ENCODE measurements at places on chromosomes 7 and 10.

DNA sequence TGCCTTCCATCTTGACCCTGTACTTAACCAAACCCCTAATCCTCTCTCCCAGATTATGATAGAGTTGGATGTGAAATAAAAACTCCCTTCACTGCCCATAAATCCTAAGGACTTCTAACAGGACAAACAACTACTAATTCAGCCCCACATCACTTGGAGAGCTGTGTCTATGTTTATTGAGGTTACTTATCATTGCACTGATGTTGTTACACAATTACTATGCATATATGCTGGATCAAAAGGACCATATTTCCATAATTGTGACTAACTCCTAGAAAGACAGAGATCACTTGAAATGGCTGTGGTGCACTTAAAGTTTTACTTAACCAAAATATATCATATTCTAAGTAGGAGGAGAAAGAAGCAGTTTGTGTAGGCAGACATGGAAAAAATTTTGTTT is 144.9 kb upstream of the AGK start:
- no peak for DNase-seq

DNA sequence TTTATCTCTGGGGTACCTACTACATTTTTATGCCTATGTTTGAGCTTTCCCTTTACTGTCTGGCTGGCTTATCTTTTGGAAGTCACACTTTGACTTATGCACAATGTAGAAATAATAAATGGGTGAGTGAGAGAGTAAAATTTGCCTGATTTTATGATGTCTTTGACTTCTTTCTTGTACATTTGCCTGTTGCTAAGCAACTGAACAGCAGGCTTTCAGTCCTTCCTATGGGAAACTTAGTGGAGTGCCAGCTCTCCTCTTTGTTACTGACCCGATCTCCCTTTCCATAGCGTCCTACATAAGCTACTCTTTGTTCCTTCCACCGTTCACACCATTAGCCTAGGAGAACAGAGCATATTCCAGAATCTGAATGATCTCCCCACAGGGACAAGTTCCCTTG is 4.2 kb downstream of the TAS2R60 start:
- DNase-seq: no peak

- no peak for DNase-seq
Measured at GRCh38 chr7:1419310-1419634, 40.0 kb downstream of the MICALL2 start.

DNA sequence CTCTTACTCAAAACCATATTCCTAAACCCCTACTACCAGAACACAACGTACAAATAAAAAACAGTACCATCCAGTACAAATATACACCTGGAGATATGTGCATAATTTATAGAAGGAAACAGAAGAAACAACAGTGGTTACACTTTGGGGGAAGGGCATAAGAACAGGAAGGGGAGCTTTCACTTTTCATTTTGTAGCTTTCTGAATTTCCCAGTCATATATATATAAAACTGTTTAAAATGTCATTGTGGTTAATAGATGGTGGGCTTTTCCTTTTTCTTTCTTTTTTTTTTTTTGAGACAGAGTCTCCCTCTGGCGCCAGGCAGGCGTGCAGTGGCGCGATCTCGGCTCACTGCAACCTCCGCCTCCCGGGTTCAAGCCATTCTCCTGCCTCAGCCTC is 47.2 kb downstream of the MALSU1 start:
- no peak for DNase-seq

GRCh38 chr10:120387326-120387725 is 69.7 kb upstream of the PLPP4 start:
- no peak for DNase-seq

DNA sequence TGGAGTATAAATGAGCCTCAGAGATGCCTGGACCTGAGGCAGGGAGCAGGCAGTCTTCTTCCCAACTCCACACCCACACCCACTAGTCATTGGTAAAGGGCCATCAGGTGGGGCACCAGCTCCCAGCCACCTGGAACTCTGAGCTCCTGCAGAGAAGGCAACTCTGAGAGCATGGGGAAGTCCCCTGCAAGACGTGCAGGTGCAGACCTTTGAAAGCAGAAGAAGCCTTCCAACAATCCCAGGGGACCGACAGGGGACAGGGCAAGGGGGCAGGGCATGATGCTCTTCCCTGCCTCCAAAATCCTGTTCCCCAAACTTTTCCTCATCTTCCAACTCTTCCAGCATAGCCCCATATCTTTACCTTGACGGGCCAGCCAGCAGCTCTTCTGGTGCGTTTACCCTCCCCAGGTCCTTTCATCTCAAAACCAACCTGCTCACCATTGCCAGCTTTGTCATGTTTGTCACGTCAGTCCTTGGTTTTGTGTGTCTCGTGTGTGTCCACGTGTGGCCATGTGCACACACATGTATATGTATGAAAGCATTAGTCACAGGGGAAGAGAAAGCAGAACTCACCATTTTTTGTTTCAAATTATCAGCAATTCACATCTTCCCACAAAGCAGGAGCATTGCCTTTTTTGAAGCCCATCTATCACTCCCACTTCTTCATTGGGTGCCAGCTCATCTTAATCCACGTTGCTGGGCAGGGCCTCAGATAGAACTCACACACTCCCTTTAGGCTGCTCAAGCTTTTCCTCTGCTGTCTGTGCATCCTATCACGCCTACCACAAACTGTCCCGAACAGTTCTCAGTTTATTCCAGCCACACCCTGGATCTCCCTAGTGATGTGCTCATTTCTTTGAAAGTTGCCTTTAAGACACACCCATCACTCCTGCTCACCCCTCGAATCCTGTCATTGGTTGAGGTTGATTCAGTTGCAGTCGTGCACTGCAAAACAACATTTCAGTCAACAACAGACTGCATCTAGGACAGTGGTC is 41.0 kb upstream of the AMPH start:
- no peak for DNase-seq

GRCh38 chr7:44767912-44768627 is 19.4 kb downstream of the ZMIZ2 start:
- DNase-seq: no peak

DNA sequence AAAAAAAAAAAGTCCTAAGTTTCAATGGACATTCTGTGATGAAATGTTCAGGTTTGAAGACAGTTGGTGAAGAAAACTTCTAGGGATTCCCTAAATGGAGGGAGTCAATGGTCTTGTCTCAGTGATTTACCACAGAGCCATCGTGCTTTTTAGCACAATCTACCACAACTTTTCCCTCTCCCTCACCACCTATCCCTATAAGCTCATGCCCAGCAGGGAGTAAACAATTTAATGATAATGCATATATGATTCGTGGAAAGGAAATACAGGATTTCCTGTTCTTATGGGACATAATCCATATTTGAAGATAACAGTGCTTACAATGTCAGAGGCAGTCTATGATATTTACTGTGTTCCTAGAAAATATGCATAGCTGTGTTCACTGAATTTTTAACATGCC is 38.4 kb upstream of the CD36 start:
- no peak for DNase-seq

DNA sequence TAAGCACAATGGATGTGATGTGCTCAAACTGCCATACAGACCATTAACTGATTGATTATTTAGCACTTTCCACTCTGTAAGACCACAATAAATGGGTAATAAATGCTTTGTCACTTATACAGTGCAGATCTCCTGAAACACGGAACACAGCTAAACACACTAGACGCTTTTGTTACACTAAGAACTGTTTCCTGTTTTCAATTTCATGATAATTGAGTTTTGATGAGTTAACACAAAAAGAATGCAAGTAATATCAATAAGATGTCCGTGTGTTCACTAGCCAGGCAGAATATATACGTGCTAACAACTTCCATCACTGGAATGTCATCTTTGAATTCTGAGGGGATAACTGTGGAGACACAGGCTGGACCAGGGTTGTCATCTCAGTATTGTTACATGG is 178.8 kb downstream of the SKAP2 start:
- no peak for DNase-seq

- no peak for DNase-seq
Measured at GRCh38 chr7:41891950-41892349, 189.1 kb upstream of the INHBA start.

All from HEK293T (cell line).